ENCODE measurements at places on chromosomes 1 and 21. TPM values are rescaled to one million over a fixed set of nuclear protein-coding genes. Genes with fewer than 3 reads are reported as not detected.

The SLC44A3 gene
- 5.1 TPM for total RNA-seq

The PTGER3 gene
- 22.1 TPM for total RNA-seq

The LENEP gene
- total RNA-seq: 0.69 TPM

The NR0B2 gene
- total RNA-seq: not detected

The PPP2R5A gene
- 27.2 TPM for total RNA-seq

The C1orf87 gene
- 0.46 TPM for total RNA-seq

The RAD54L gene
- 2.8 TPM for total RNA-seq

The TNFSF4 gene
- 1.2 TPM for total RNA-seq

The CLEC20A gene
- not detected for total RNA-seq

The ZNF362 gene
- total RNA-seq: 17.5 TPM

The KCNK1 gene
- 7.4 TPM for total RNA-seq

The IPO13 gene
- total RNA-seq: 19.1 TPM

The LRRN2 gene
- 20.5 TPM for total RNA-seq

The SLC44A5 gene
- 47.5 TPM for total RNA-seq

The CYYR1 gene
- total RNA-seq: 2.5 TPM

The KLHDC9 gene
- total RNA-seq: 15.5 TPM

The KLHL12 gene
- 49.1 TPM for total RNA-seq

The VANGL1 gene
- 9.0 TPM for total RNA-seq

The CLIC6 gene
- total RNA-seq: 2.1 TPM

The VCAM1 gene
- total RNA-seq: 51.0 TPM

The FAM151A gene
- total RNA-seq: not detected

The MROH9 gene
- not detected for total RNA-seq

The KCNC4 gene
- 17.5 TPM for total RNA-seq

The PDE9A gene
- 18.7 TPM for total RNA-seq

The C1orf35 gene
- 6.5 TPM for total RNA-seq

The MTF2 gene
- total RNA-seq: 69.7 TPM

The IGSF9 gene
- total RNA-seq: 3.9 TPM

The CFAP107 gene
- 3.0 TPM for total RNA-seq

The KCNJ9 gene
- 18.5 TPM for total RNA-seq

The ZNF691 gene
- total RNA-seq: 7.4 TPM

The SELENON gene
- 15.9 TPM for total RNA-seq

The NPHS2 gene
- total RNA-seq: not detected

The CYP4A11 gene
- total RNA-seq: 0.23 TPM

The SMIM1 gene
- total RNA-seq: 0.92 TPM

The TMEM82 gene
- total RNA-seq: not detected

The ARHGAP30 gene
- total RNA-seq: 1.6 TPM

The DNAJC28 gene
- 8.5 TPM for total RNA-seq

The GSTM1 gene
- 15.0 TPM for total RNA-seq

The IRF6 gene
- total RNA-seq: 2.1 TPM

The FOXD2 gene
- total RNA-seq: 0.46 TPM

The SPRR4 gene
- not detected for total RNA-seq

The SELENBP1 gene
- 12.7 TPM for total RNA-seq

The C8A gene
- total RNA-seq: not detected

The EFNA4 gene
- 1.2 TPM for total RNA-seq

The PSMG1 gene
- total RNA-seq: 34.1 TPM

The FCGR2B gene
- total RNA-seq: 0.46 TPM

The CD5L gene
- total RNA-seq: 0.69 TPM

The FAM72A gene
- total RNA-seq: 3.0 TPM

The ICOSLG gene
- total RNA-seq: 0.69 TPM

The FAAH gene
- 26.8 TPM for total RNA-seq

The TRIM33 gene
- 74.3 TPM for total RNA-seq

The OLIG2 gene
- total RNA-seq: 51.4 TPM

The HSD3B2 gene
- not detected for total RNA-seq

The LRRC38 gene
- total RNA-seq: 0.46 TPM

The GPR153 gene
- total RNA-seq: 33.2 TPM

The UTS2 gene
- not detected for total RNA-seq

The FAM72B gene
- total RNA-seq: 2.8 TPM

The KCNK2 gene
- total RNA-seq: 34.8 TPM
